ENCODE measurements at places on chromosomes 1 and 21.

DNA sequence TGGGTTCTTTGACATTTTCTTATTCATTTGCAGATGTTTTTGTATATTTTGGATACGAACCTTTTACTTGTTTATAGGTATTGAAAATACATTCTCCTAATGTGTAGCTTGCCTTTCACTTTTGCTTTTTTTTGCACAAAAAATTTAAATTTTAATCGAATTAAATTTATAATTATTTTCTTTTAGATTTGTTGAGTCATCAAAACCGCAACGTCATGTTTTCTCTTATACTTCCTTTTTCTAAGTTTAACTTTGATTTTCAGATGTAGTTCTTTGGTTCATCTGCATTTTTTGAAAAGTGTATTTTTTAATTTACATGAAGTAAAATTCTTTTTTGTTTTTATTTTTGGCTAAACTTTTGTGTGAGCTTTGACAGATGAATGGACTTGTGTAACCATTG, 243.7 kb upstream of the DPYD start:
- no peak for DNase-seq

GRCh38 chr21:26470351-26471098, 102.6 kb downstream of the CYYR1 start:
- no peak for DNase-seq

DNA sequence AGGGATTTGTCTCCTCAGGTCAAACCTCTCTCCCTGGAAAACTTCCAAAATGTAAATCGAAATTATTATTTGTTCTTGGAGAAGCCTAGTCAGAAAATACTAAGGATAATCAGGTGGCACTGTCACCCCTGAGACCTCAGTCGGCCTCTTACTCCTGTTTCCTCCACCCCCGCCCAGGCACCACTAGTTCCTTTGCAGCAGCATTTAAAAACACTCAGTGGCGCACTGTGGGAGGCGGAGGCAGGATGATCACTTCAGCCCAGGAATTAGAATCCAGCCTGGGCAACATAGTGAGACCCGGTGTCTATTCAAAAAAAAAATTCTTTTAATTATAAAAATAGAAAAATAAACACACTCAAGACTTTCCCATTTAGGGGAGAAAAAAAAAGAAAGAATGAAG, 18.0 kb upstream of the IFNAR2 start:
- no peak for DNase-seq

DNA sequence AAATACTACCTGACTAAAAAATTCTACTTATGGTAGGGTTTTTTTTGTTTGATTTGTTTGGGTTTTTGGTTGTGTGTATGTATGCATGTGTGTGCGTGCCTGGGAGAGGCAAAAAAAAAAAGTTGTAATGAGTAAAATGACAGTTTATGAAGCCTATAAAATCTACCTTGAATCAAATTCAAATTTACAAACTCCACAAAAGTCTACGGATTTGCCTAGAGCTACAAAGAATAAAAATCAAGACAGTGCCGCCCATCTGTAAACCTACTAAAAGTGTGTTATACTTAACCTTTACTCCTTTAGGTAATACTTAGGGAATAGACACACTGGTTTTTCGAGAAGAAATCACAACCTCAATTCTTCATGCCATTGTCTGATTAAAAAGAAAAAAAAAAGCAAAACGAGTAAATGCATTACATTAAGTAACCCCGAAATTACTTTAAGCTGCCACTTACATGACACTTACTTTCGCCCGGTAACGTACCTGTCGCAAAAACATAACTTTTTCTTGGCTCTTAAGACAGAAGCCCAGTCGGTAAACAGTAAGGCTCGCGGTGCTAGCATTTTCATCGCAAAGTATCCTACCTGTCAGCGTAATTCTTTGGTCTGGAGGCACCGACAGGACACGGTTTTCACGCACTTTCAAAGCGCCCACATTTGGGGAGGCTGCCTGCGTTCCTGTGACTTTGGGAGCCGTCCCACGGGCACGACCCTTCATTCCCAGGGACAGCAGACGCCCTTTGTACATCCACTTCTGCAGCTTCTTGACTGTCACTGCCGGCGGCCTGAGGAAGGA, 951 bp downstream of the SYDE2 start:
- peak; percentile 47 for DNase-seq

Data from left hindlimb (tissue), 1 donor.